ENCODE measurements at places on chromosomes 11 and 22. TPM values are rescaled to one million over a fixed set of nuclear protein-coding genes. Genes with fewer than 3 reads are reported as not detected.

The TXN2 gene
- polyA plus RNA-seq, result 98.5 TPM

DNA sequence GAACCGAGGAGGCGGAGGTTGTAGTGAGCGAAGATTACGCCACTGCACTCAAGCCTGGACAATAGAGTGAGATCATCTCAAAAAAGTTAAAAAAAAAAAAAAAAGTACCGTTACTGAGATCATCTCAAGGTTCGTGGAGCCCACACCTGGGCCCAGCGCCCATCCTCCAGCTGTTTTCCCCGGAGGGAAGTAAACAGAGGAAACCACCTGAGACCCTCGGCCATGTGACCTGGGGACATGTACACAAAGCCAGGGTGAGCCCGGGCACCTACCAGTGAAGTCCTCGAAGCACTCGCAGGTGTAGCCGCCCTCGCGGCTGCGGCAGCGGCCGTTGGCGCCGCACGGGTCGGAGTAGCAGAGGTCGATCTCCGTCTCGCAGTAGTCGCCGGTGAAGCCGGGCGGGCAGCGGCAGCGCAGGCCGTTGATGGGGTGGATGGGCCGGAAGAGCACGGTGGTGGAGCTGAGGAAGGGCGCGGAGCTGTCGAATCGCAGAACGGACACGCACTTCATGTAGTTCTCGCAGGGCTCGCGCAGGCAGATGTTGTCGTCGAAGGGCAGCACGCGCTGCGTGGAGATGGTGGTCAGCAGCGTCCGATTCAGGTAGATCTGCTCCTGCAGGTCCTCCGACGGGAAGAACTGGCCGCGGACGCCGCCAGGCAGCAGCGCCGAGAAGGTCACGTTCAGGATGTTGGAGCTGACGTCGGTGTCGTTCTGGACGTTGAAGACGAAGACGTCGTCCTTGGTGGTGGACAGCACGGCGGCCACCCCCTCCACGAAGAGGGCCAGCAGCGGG lies 73.8 kb downstream of the CELSR1 start:
- DNase-seq, result no peak

The LMO2 gene
- 17.0 TPM for polyA plus RNA-seq

The ZNRF3 gene
- polyA plus RNA-seq, result 8.7 TPM

The TP53AIP1 gene
- not detected for polyA plus RNA-seq

DNA sequence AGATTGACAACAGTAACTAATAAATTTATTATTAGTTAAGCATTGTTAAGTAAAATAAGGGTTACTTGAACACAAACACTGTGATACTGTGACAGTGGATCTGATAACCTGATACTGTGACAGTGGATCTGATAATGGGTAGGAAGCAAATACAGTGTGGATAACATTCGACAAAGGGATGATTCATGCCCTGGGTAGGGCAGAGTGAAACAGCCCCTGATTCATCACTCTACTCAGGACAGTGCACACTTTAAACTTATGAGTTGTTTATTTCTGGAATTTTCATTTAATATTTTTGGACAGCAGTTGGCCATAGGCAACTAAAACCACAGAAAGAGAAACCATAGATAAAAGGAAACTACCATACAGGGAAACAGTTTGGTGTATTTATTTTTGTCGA lies 60.8 kb upstream of the CTSC start:
- DNase-seq, result no peak
